Activated CD4-positive, alpha-beta T cell treated with anti-CD3 and anti-CD28 coated beads for 36 hours (primary cell): ENCODE measurements at places on chromosomes 6 and 20.
A peak's percentile ranks its signal among the peaks of the same experiment; 100 is the strongest.

GRCh38 chr20:25230166-25230831 lies 17.6 kb upstream of the PYGB start:
- peaks cover 5% of the 10 kb centered on the region for H3K27me3 ChIP-seq
- no peaks in the 10 kb centered on the region for H3K36me3 ChIP-seq
- no peak overlapping the region for H3K27ac ChIP-seq
- no peak for DNase-seq
- H3K4me1 ChIP-seq, result no peaks in the 10 kb centered on the region

DNA sequence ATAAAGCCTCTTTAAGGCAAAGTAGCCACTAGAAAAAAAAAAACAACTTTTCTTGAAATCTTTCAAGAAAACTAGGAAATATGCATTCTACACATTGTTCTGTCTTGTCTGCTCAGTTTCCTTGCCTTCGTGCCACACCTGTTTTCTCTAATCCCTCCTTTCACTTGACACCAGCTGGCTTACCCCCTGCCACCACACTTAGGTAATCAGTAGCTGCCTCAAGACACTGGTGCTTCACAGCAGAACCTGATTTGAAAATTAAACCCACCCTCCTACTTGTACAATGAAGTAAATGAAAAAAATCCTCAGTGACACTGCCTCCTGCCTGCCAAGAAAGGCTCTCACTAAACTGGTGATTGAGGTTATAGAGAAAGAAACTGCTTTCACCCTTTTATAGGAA lies 45.8 kb upstream of the SCML4 start:
- no peak for DNase-seq
- peak overlapping the region; percentile 7 for H3K27ac ChIP-seq
- H3K4me1 ChIP-seq, result peaks cover 30% of the 10 kb centered on the region
- no peaks in the 10 kb centered on the region for H3K27me3 ChIP-seq
- H3K4me3 ChIP-seq, result no peak overlapping the region
- H3K36me3 ChIP-seq, result peaks cover 22% of the 10 kb centered on the region

DNA sequence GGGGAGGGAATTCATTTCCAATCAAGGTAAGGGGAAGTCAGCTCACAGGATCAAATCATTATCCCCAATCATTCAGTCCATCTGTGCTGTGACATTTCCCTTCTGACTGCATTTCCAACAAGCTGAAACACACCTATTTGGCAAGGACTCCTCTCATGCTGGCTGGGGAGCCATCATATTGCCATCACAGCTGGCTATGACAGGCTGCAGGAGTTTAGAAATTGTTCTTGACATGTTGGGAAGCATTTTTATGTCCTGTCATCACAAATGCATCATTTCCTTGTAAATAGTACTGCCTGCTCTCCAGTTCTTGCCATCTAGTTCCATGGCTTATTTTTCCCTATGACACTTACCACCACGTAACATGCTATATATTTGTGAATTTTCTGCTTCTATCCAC lies 113.9 kb upstream of the TMEM170B start:
- DNase-seq, result no peak
- no peaks in the 10 kb centered on the region for H3K27me3 ChIP-seq
- H3K27ac ChIP-seq, result peak overlapping the region; percentile 8

GRCh38 chr20:49483696-49484123 lies 1.2 kb upstream of the KCNB1 start:
- no peak for DNase-seq
- H3K36me3 ChIP-seq, result no peaks in the 10 kb centered on the region
- no peak overlapping the region for H3K4me3 ChIP-seq
- peaks cover 54% of the 10 kb centered on the region for H3K27me3 ChIP-seq
- H3K27ac ChIP-seq, result no peak overlapping the region

DNA sequence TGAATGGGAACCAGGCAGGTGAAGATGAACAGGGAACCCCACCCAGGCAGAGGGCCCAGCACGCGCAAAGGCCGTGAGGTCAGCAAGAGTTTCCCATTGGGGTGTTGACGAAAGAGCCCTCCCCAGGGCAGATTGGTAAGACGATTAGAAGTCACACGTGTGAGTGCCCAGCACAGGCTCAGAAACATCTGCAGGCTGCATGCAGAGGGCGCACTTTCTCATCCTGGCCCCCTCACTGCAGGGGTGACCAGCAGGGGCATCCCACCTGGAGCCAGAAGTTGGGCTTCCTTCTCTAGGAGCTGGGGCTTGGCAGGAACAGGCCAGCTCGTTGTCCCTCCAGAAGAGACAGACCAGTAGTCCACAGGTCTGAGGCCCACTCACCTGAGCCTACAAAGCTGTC lies 38.4 kb downstream of the VSTM2L start:
- no peak overlapping the region for H3K4me3 ChIP-seq
- H3K4me1 ChIP-seq, result no peaks in the 10 kb centered on the region
- no peaks in the 10 kb centered on the region for H3K27me3 ChIP-seq
- no peaks in the 10 kb centered on the region for H3K36me3 ChIP-seq
- no peak for DNase-seq

DNA sequence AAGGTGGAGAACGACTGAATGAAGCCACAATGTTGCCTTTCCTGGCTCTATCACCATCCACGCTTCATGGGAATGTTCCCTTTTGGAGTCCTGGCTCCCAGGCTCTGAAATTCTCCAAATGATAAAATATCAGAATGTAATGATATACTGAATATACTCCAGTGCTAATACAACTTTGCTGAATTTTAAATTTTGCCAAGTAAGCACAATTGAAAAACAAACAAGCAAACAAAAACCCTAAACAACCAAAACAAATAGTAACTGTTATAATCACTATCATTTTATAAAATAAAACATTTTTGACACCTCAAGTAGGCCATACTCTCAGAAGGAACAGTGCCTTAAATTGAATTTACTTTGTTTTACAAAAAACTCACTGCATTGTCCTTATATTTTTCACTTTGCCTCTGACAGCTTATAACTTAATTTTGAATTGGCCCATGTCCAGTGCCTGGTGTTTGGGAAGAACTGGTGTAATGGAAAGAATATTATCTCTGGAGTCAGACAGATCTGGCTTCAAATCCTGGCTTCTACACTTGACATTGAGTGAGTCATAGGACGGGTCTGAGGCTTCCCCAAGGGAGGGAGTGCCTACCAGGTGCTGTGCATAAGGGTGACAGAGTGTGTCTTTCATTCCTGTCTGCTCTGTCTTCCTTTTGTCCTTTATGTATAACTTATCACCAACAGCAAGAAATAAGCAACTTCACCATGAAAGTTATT lies 698.3 kb downstream of the EPM2A start:
- H3K27me3 ChIP-seq, result peaks cover 9% of the 10 kb centered on the region
- H3K36me3 ChIP-seq, result no peaks in the 10 kb centered on the region
- H3K27ac ChIP-seq, result no peak overlapping the region

DNA sequence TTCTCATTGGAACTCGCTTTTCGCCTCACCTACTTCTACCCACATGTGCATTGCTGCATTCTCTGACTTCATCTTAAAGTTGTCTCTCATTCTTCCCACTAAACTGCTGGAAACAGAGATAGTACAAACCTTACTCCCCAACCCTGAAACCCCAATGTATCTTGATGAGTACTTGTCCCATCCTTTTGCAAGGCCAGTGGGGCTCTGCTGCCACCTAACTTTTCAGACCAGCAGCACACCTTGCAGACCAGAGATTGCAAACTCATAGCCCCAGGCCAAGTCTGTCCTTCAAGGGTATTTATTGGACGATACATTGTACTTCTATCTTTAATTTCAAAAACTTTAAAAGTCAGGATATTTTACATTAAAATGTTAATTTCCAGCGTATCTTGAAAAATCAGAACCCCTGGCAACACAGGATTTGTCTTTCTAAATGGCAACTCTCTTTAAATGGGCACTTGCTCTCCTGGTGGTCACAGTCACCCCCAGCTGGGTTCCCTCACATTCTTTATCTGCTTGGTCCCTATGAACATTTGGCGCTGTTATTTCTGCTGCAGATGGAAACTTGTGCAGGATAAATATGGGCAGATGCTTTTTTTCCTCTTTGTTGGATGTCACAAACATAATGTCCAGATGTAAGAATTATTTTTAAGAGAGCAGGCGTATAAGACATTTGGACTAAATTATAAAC lies 83.9 kb downstream of the SOD2 start:
- H3K27me3 ChIP-seq, result peaks cover 2% of the 10 kb centered on the region
- DNase-seq, result peak; percentile 50
- H3K4me3 ChIP-seq, result no peak overlapping the region
- no peaks in the 10 kb centered on the region for H3K36me3 ChIP-seq

GRCh38 chr20:50121858-50122271 lies 8.9 kb upstream of the UBE2V1 start:
- no peak overlapping the region for H3K27ac ChIP-seq
- DNase-seq, result no peak
- H3K36me3 ChIP-seq, result peaks cover 22% of the 10 kb centered on the region
- H3K27me3 ChIP-seq, result no peaks in the 10 kb centered on the region
- H3K4me3 ChIP-seq, result no peak overlapping the region
- no peaks in the 10 kb centered on the region for H3K4me1 ChIP-seq

- H3K4me1 ChIP-seq, result peaks cover 4% of the 10 kb centered on the region
- H3K36me3 ChIP-seq, result peaks cover 5% of the 10 kb centered on the region
- no peak for DNase-seq
- H3K27ac ChIP-seq, result no peak overlapping the region
- H3K27me3 ChIP-seq, result peaks cover 1% of the 10 kb centered on the region
- no peak overlapping the region for H3K4me3 ChIP-seq
Measured at GRCh38 chr6:169997930-169998218, 246.5 kb downstream of the ERMARD start.

DNA sequence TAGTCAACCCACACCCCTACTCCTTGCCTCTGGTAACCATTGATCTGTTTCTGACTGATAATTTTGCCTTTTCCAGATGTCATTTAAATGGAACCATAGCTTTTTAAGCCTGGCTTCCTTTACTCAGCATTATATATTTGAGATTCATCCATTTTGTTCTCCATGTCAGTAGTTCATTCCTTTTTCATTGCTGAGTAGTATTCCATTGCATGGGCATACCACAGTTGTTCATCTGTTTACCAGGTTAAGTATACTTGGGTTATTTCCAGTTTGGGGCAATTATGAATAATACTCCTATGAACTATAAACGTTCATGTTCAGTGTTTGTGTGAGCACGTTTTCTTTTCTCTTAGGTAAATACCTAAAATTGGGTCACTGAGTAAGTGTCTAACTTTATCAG lies 25.1 kb downstream of the FGD2 start:
- H3K4me3 ChIP-seq, result no peak overlapping the region
- H3K27me3 ChIP-seq, result no peaks in the 10 kb centered on the region
- no peak overlapping the region for H3K27ac ChIP-seq
- peaks cover 3% of the 10 kb centered on the region for H3K36me3 ChIP-seq
- DNase-seq, result no peak

DNA sequence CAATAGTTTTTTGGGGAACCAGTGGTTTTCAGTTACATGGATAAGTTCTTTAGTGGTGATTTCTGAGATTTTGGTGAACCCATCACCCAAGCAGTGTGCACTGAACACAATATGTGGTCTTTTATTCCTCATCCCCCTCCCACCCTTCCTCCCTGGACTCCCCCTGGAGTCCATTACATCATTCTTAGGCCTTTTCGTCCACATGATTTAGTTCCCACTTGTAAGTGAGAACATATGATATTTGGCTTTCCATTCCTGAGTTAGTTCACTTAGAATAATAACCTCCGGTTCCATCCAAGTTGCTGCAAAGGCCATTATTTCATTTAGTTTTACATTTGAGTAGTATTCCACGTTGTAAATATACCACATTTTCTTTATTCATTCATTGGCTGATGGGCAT lies 28.3 kb downstream of the RPP40 start:
- no peak overlapping the region for H3K27ac ChIP-seq
- H3K27me3 ChIP-seq, result peaks cover 13% of the 10 kb centered on the region
- no peak overlapping the region for H3K4me3 ChIP-seq
- H3K36me3 ChIP-seq, result no peaks in the 10 kb centered on the region
- H3K4me1 ChIP-seq, result no peaks in the 10 kb centered on the region
- DNase-seq, result no peak

DNA sequence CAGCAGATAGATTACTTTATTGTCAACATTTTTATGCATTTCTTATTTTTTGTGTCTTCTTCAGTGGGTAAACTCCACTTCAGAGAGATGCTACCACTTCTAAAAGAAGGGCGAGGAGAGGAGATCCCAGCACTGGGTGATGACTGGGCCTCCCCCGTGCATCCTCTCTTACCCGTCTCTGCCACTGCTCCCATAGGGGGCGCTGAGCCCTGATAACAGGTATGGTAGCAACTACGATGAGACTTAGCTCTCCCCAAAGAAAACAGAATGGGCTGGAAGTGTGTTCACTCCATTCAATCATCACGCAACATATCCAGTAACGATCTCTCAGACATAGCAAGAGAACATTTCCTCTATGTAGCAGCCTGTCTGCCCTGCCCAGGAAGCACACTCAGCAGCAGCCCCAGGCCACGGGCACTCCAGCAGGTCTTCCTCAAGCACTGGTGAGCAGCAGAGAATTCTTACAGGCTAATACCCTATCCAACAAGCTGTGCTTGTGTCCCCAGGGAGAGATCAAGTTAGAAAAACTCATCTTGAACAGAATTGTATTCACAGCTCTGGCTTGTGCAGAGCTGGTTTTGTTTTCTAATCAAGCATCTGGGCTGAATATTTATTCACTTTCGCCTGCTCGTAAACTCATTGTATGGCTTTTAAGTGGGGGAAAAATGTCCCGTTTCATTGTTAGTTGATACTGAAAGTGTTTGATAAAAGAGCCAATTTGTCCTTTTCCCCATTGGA lies 533.1 kb upstream of the CDH4 start:
- H3K4me3 ChIP-seq, result no peak overlapping the region
- no peak overlapping the region for H3K27ac ChIP-seq
- H3K27me3 ChIP-seq, result peaks cover 15% of the 10 kb centered on the region
- H3K36me3 ChIP-seq, result no peaks in the 10 kb centered on the region
- peak; percentile 32 for DNase-seq
- H3K4me1 ChIP-seq, result no peaks in the 10 kb centered on the region

- peaks cover 45% of the 10 kb centered on the region for H3K27me3 ChIP-seq
- no peaks in the 10 kb centered on the region for H3K36me3 ChIP-seq
- H3K4me1 ChIP-seq, result peaks cover 7% of the 10 kb centered on the region
- no peak overlapping the region for H3K27ac ChIP-seq
- DNase-seq, result no peak
Measured at GRCh38 chr20:38604873-38605303, 3.3 kb downstream of the ARHGAP40 start.

DNA sequence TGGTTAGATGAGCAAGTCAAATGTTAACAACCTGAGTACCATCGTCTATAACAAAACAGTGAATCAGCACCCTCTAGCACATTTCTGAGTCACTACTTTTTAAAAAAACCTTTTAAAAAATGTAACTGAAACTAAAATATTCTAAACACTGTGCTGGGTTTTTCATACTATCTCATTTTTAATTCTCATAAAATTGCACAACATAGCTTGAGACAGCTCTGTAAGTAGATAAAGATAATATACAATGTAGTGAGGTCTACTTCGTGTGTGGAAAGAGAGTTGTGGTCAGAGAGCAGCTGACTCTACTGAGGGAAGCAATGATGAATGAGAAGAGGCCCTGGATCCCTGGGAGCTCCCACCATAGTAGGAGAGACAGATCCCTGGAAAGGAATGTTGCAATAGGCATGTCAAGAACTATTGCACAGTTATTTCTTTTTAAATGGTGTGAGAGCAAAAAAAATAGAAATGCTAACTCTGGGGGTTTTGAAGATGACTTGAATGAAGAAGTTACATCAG lies 13.6 kb upstream of the CALHM6 start:
- H3K4me1 ChIP-seq, result peaks cover 16% of the 10 kb centered on the region
- DNase-seq, result no peak
- peaks cover 19% of the 10 kb centered on the region for H3K27me3 ChIP-seq

- H3K4me1 ChIP-seq, result no peaks in the 10 kb centered on the region
- no peak for DNase-seq
- no peaks in the 10 kb centered on the region for H3K27me3 ChIP-seq
- no peak overlapping the region for H3K4me3 ChIP-seq
Measured at GRCh38 chr6:109531446-109531845, 48.4 kb upstream of the ZBTB24 start.
